ENCODE measurements at places on chromosomes 13 and 19. TPM values are rescaled to one million over a fixed set of nuclear protein-coding genes. Genes with fewer than 3 reads are reported as not detected.

DNA sequence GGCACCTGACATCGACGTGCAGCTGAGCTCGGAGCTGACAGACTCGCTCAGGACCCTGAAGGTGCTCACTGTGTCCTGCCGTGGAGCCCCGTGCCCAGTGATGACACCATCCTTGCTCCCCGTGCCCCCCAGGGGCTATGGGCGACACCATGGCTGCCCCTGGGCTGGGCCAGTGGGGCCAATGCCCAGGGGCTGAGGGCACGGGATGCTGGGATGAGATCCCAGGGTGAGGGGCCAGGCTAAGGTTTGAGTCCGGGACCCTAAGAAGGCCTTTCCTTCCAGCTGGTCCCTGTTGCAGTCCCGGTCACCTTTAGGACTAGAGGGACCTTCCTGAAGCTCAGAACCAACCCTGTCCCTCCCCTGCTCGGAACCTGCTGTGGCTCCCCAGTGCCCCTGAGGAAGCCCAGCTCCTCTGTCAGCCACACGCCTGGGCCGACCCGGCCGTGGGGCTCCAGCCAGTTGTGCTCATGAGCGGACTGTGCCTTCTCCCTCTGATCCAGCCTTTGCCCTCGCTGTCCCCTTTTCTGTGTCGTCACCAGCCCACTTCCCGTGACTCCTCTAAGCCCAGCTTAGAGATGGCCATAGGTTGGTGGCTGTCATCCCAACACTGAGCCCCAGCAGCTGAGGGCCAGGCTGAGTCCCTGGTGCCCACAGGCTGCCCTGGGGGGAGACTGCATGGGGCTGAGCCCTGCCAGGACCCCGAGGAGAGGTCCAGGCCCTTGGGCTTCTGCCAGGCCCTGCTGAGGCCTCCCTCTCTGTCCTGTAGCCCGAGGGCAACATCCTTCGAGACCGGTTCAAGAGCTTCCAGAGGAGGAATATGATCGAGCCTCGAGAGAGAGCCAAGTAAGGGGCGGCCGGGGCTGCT lies 10.6 kb downstream of the NOP53 start:
- no peak for DNase-seq

- no peak for DNase-seq
Observed at GRCh38 chr13:44879452-44880058, 109.7 kb downstream of the NUFIP1 start.

DNA sequence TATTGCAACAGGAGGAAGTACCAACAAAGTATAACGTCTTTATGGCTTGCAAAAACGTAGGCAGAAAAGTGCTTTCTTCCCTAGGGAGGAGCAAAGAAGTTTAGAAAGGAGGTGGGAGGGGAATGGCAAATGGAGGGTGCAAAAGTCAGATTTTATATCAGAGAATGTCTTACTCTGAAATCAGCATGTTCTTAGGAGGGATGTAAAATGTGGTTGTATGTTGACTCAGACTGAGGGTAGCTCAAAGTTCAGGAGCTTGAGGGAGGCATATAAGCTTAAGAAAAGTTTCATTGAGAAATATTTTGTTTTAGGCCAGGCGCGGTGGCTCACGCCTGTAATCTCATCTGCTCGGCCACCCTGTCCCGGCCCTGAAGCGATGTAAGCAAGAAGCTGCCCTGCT lies 1.7 kb downstream of the ZNF90 start:
- no peak for DNase-seq

GRCh38 chr13:113729187-113730019 lies 29.6 kb upstream of the TMEM255B start:
- peak; percentile 87 for DNase-seq

- no peak for DNase-seq
Observed at GRCh38 chr19:34327851-34328250, 37.1 kb upstream of the GPI start.

GRCh38 chr19:11137542-11138384 lies 17.8 kb downstream of the SPC24 start:
- DNase-seq: peak; percentile 94

DNA sequence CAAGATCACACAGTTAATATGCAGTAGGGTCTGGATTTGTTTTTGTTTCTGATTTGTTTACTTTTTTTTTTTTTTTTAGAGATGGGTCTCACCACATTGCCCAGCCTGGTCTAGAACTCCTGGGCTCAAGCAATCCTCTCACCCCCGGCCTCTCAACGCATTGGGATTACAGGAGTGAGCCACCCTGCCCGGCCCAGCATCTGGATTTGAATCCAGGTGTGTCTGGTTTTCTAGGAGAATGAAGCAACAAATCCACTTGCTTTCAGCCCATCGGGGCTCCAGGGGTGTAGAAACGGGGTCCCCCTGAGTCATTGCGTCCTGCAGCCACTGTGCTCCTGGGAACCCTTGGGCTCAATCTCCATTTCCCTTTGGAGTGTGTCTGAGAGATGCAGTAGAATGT lies 6.6 kb downstream of the CACNG8 start:
- DNase-seq: no peak

OR4F17 gene
- total RNA-seq: not detected

SHISA7 gene
- not detected for total RNA-seq

KIR2DL3 gene
- total RNA-seq: not detected

CYP2F1 gene
- 3.1 TPM for total RNA-seq

UGGT2 gene
- total RNA-seq: 64.8 TPM

ZIC2 gene
- total RNA-seq: not detected

EPSTI1 gene
- total RNA-seq: 4.5 TPM

MFSD12 gene
- 20.6 TPM for total RNA-seq

GPR42 gene
- total RNA-seq: not detected

CGB5 gene
- total RNA-seq: not detected

Measured in tongue (tissue), 3 donors.